Brain (organoid and tissue), 16 donors: ENCODE measurements at places on chromosomes 11 and 22. TPM values are rescaled to one million over a fixed set of nuclear protein-coding genes. Genes with fewer than 3 reads are reported as not detected.

The PATE2 gene
- not detected for polyA plus RNA-seq

The SCGB1A1 gene
- 24.1 TPM for polyA plus RNA-seq

The RTL10 gene
- polyA plus RNA-seq = 16.2 TPM

The MS4A1 gene
- polyA plus RNA-seq = not detected

The OR8G5 gene
- polyA plus RNA-seq = not detected

The CDC42BPG gene
- polyA plus RNA-seq = 9.5 TPM

The APLNR gene
- 47.9 TPM for polyA plus RNA-seq

The CCDC83 gene
- polyA plus RNA-seq = not detected

The C11orf91 gene
- not detected for polyA plus RNA-seq

The AQP11 gene
- polyA plus RNA-seq = 8.8 TPM

The IZUMO1R gene
- polyA plus RNA-seq = not detected

The PPM1F gene
- 9.3 TPM for polyA plus RNA-seq

The NCR3LG1 gene
- 2.9 TPM for polyA plus RNA-seq

The KCNJ4 gene
- 18.1 TPM for polyA plus RNA-seq

The NAV2 gene
- 5.8 TPM for polyA plus RNA-seq

The DERL3 gene
- polyA plus RNA-seq = 3.1 TPM

The APOA1 gene
- polyA plus RNA-seq = not detected

The NFAM1 gene
- polyA plus RNA-seq = 1.4 TPM

The KLHL35 gene
- 12.1 TPM for polyA plus RNA-seq

The OR51E2 gene
- 0.12 TPM for polyA plus RNA-seq

The FAM227A gene
- polyA plus RNA-seq = 2.1 TPM

The KDELR3 gene
- 1.1 TPM for polyA plus RNA-seq

The TMPRSS13 gene
- 0.08 TPM for polyA plus RNA-seq

The GRM5 gene
- polyA plus RNA-seq = 1.1 TPM

The SHISA8 gene
- 4.1 TPM for polyA plus RNA-seq

The EED gene
- polyA plus RNA-seq = 10.4 TPM

The KCNK4 gene
- 3.4 TPM for polyA plus RNA-seq

The KCNJ5 gene
- 1.3 TPM for polyA plus RNA-seq

The SCGB2A2 gene
- polyA plus RNA-seq = not detected

The OR52N4 gene
- polyA plus RNA-seq = not detected

The EFCAB6 gene
- 0.90 TPM for polyA plus RNA-seq

The APOL1 gene
- 5.0 TPM for polyA plus RNA-seq

The ZNF70 gene
- 1.6 TPM for polyA plus RNA-seq

The PICK1 gene
- 36.2 TPM for polyA plus RNA-seq

The MS4A3 gene
- polyA plus RNA-seq = not detected

The BARX2 gene
- 0.17 TPM for polyA plus RNA-seq

The SCN4B gene
- 9.7 TPM for polyA plus RNA-seq

The DEUP1 gene
- 0.71 TPM for polyA plus RNA-seq

The TREH gene
- not detected for polyA plus RNA-seq

The C11orf87 gene
- 2.1 TPM for polyA plus RNA-seq

The SAA1 gene
- 3.4 TPM for polyA plus RNA-seq

The KRTAP5-8 gene
- not detected for polyA plus RNA-seq

The C11orf65 gene
- polyA plus RNA-seq = 1.4 TPM

The MED15 gene
- 50.1 TPM for polyA plus RNA-seq

The PHRF1 gene
- 12.6 TPM for polyA plus RNA-seq

The UPK3A gene
- 13.6 TPM for polyA plus RNA-seq

The FGF3 gene
- not detected for polyA plus RNA-seq

The KMT5B gene
- 20.2 TPM for polyA plus RNA-seq

The VWCE gene
- polyA plus RNA-seq = 1.0 TPM

The PTGDR2 gene
- polyA plus RNA-seq = 1.3 TPM

The INPP5J gene
- 5.6 TPM for polyA plus RNA-seq

The LRP4 gene
- polyA plus RNA-seq = 32.9 TPM

The SLC5A1 gene
- 3.0 TPM for polyA plus RNA-seq

The OR51I1 gene
- not detected for polyA plus RNA-seq

The P4HA3 gene
- polyA plus RNA-seq = 2.1 TPM

The SPA17 gene
- 14.8 TPM for polyA plus RNA-seq

The SERHL2 gene
- 2.0 TPM for polyA plus RNA-seq

The TEF gene
- polyA plus RNA-seq = 27.3 TPM

The CST6 gene
- polyA plus RNA-seq = not detected
